ENCODE measurements at places on chromosomes 7 and 10. TPM values are rescaled to one million over a fixed set of nuclear protein-coding genes. Genes with fewer than 3 reads are reported as not detected.

Gene SPACDR
- total RNA-seq: 0.47 TPM

GRCh38 chr10:82171899-82172298 lies 296.9 kb downstream of the NRG3 start:
- DNase-seq: no peak

DNA sequence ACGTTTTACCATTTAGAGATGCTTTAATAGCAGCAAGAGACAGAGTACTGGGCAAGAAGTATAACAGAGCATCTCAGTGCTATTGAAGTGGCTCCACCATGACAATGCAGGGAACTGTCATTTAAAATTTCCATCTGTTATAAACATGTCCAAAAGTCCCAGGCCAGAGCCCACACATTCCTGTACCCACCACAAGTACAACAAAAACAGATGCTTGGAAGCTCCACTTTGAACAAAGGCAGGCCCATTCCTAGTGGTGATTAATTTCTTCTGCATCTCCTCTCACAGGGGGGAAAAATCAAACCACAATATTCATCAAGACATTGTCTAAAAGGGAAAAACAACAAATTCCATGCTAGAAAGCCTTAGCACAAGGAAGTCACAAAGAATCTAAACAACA lies 627.9 kb downstream of the PARD3 start:
- DNase-seq: no peak

DNA sequence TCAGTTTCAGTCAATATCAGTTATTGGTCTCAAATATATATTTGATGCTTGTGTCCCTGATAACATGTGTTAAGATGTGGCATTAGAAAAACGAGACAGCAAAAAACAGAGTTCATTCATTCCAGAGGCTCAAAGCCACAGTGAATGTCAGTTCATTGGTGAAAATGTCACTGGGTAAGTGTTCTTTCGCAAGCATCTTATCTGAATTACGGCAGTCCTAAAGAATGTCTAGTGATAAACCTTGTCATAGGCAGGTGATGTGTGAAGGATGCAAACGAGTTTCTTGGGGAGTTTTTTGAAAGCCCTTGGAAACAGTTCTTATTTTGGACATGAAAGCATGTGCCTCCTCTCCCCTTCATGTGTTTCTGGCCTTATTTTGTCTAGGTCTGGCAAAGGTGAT lies 45.9 kb upstream of the RELN start:
- DNase-seq: no peak

GRCh38 chr10:91010952-91011351 lies 90.1 kb upstream of the ANKRD1 start:
- DNase-seq: no peak

DNA sequence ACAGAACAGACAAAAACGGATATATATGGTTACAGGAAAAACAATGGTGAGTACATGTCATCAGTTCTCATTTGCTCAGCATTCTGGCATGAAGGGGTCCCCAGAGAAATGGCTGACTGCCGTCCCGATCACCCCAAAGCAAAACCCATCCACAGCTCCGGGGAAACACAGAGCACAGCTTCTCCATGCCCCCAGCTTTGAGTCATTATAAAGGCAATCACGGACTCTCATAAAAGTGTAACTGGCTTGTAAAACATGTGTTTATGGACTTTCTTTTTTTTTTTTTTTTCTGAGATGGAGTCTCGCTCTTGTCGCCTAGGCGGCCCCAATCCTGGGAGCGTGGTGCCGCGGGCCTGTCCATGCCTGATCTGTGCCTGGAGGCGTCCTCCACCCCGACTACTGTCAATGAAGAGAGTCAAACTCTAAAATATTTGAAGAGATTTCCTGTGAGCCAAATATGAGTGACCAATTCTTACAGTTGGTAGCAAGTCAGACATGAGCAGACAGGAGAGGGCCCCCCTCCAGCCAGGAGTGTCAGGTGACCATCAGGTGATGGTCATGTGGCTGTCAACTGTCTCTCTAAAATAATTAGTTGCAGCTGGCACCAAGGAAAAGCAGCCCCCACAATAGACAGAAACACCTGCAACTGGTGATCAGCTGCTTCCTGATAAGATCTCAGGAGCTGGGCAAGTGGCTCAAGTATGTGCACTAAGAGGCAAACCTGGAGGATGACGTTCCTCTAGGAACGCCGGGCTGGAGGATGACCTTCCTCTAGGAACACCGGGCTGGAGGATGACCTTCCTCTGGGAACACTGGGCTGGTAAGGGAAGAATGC lies 21.7 kb upstream of the NOM1 start:
- DNase-seq: no peak

DNA sequence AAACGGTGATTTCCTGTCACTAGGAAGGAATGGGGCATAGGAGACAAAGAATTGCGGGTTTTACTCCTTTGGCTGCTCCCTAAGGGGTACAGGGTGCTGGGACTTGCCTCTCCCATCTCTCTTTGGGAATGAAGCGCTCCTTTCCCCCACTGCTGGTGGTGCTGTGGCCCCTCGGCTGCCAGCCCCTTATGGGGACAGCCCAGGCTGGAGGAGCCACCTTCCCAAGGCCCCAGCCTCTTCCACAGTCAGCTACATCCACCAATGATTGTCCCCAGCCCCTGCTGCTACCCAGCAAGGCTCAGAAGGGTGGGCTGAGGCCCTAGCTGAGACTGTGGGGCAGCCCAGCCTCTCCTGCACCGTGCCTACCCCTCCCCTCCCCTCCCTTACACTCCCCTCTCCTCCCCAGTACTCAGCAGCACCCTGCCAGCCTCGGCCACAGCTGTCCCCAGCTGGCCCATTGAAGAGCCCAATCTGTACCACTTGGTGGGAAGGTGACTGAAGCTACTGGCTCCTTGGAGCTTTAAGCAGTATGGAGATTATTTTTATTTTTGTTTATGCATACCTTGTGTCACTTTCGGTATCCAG lies 19.0 kb downstream of the PRKAG2 start:
- no peak for DNase-seq

DNA sequence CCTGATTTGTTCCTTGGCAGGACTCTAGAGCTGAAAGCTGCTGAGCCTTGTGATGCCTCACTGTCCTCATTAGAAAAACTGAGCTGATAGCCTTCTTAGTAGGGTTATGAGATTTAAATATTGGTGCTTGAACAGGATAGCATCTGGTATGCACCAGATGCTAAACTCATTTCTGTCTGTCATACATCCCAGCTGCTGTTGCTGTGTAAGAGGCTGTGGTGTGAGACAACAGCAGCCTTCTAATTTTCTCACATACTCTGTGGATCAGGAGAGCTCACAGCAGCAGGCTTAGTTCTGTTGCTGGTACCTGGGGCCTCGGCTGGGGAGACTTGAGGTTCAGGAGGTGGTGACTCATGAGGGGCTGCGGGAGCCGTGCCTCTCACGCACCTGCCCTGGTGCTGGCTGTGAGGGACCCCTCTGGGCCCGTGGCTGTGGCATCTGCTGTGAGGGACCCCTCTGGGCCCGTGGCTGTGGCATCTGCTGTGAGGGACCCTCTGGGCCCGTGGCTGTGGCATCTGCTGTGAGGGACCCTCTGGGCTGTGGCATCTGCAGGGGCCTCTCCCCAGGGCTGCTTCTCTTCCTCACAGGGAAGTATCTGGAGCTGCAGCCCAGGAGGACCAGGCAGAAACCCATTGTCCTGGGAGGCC lies 12.5 kb downstream of the DYNC2I1 start:
- DNase-seq: no peak

GRCh38 chr7:29105191-29105590 lies 41.1 kb downstream of the CPVL start:
- no peak for DNase-seq

GRCh38 chr7:70383066-70383782 lies 748.7 kb upstream of the GALNT17 start:
- no peak for DNase-seq

DNA sequence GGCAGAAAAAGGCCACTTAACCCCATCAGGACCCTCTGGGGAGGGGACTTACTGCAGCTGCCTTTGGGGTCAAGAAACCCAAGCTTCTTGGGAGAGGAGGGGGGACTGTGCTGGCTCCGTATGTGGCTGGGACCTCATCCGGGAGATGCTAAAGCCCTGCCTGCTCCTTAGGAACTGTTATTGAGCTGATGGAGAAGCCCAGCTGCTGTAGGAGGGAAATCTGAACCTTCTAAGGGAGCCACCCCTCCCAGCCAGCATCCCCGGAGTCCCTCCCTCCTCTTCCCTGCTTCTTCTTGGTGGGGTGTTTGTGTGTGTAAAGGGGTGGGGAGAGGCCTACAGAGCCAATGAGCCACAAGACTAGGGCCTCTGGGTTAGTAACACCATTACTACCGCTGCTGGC lies 8.2 kb downstream of the KCNIP2 start:
- DNase-seq: no peak
